Chondrocyte (in vitro differentiated cells): ENCODE measurements at places on chromosomes 5 and 9. TPM values are rescaled to one million over a fixed set of nuclear protein-coding genes. Genes with fewer than 3 reads are reported as not detected.

IL13 gene
- not detected in 3 replicates for total RNA-seq

EXOSC2 gene
- total RNA-seq: 15.6 to 27.7 TPM (median 16.2 TPM) in 3 replicates

HAPLN1 gene
- total RNA-seq: 248 to 316 TPM (median 275 TPM) in 3 replicates

NR5A1 gene
- not detected in 3 replicates for total RNA-seq

IRGM gene
- not detected in 3 replicates for total RNA-seq

SH2D3C gene
- total RNA-seq: 2.5 to 9.9 TPM (median 9.4 TPM) in 3 replicates

UGT3A1 gene
- not detected in 3 replicates for total RNA-seq

GRCh38 chr5:36026706-36027465 is 35.7 kb upstream of the UGT3A1 start:
- no peak for DNase-seq

DNA sequence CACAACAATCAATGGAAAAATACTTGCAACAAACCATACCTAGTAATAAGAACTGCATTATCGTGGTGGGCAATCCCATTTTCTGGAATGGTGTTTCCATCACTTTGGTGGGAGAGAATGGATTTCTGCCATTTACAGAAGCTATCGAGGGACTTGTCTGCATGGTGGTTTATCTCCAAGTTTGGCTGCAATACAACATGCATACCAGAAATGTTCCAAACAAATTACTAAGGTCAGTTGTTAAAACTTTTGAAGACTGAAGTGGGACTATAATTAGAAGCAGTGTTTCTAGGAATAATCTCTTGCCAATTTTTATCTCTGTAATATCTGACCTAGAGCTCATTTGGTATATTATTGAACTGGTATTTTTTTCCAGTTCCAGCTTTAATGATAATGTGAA is 30.3 kb downstream of the ADAMTS6 start:
- no peak for DNase-seq

GRCh38 chr9:127424676-127424999 is 456 bp downstream of the ZNF79 start:
- DNase-seq: no peak

DNA sequence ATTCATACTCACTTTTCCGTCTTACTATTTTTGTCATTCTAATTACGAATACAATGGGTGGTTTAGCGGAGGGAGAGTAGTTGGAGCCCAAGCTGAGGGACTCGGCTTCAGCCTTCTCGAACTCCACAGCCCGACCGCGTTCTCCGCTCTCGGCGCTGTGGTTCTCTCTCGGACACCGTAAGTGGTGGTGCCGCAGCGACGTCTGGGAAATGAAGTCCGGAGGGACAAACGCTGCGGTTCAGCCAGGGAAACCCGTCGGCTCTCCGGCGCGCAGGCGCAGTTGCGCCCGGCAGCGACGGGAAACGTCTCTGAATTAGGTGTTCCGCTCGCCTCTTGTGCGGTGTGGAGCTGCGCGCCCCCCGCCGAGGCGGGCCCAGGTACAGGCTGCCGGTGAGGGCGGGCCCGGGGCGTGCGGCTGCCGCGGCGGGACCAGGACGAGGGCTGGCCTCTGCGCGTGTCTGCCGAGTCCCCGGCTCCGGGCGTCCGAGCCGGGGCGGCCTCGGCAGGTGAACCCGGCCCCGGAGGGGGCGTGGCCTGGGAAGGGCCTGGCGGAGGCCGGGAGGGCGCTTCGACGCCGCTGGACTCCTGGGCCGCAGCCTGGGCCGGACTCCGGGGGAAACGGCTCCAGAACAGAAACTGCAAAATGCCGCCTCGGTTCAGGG is at the start of gene ZNF879:
TSS of gene ZNF879 (plus strand) at position 277 of the 662 bp plus-strand sequence. CDS start 1,201 bp downstream, outside the sequence.
- DNase-seq: peak; percentile 97

- no peak for DNase-seq
Observed at GRCh38 chr5:167754501-167755021, 536.9 kb upstream of the WWC1 start.

DNA sequence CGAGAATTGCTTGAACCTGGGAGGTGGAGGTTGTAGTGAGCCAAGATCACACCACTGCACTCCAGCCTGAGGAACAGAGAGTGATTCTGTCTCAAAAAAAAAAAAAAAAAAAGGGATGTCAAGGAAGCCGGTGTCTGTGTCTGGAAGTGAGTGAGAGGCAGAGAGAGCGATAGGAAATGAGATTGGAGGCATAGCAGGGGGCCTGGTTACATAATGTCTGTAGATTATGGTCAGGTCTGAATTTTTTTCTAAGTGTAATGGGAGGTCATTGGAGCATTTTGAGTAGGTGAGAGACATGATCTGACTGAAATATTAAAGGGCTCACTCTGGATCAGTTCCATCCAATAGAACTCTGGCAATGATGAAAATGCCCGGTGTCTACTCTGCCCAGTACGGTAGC is 40.4 kb upstream of the CTNNA1 start:
- DNase-seq: no peak

GRCh38 chr5:170306381-170306831 is 8.8 kb upstream of the LCP2 start:
- DNase-seq: no peak

- DNase-seq: no peak
Observed at GRCh38 chr5:156526081-156526925, 199.3 kb downstream of the SGCD start.

DNA sequence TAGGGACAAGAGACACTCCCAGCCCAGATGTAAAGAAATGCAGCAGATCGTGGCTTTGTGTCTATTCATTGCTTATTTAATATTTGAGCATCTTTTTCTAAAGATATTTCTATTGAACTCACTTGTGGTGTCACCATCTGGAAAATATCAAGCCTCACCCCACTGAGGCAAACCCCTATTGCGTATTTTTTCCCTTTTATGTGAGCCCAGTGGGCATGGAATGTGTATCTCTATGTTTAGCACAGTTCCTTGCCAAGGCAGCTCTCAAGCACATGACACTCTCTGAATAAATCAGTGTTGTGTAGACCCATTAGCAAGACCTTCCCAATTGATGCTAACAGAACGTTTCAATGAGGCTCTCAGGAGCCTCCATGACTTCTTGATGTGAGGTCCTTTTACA is 81.6 kb downstream of the TMEM174 start:
- DNase-seq: no peak

DNA sequence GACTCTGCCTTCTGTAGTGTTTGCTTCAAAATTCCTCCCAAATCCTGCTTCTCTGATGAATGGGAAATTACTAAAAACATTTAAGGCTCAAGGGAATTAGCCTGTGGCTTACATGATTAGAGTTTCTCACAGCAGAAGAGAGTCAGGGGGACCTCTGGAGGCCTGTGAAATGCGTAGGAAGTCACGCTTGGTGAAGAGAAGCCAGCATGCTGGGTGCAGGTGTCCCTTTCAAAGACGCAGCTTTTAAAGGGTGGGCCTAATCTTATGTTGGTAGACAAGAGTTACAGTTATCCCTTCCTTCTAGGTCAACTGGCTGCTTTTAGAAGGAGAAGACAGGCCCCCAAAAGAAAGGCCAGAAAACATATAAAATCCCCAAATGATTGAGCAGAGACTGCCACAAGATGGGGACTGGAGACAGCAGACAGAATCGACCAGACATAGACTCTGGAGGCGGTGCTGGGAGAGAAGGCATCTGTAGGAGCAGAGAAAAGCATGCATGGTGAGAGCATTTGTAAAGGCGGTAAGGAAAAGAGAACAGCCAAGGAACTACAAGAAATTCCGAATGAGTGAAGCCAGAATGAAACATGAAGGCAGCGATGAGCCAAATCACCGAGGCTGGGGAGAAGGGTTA is 42.3 kb downstream of the B4GALT1 start:
- DNase-seq: no peak

- no peak for DNase-seq
Observed at GRCh38 chr9:28547527-28547926, 974.2 kb upstream of the C9orf72 start.

- no peak for DNase-seq
Observed at GRCh38 chr5:170057311-170057710, 48.4 kb upstream of the FOXI1 start.

DNA sequence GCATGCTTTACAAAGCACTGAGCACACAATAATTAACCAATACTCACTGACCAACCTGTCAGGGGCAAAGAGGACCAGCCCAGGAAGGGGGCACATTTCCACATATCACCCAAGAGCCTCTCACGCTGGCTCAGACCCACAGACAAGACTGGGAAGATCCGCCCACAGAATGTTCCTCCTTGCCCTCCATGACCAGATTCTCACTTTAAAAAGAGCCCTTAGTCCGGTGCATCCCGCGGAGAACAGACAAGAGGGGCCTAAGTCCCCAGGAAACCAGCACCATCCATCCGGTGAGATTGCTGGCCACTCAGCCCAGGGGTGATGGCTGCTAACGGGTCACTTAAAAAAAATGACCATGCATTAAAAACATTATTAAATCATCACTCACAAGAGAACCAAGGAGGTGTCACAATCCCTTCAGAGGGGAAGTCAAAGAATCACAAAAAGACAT is 32.9 kb downstream of the SEMA4D start:
- no peak for DNase-seq

DNA sequence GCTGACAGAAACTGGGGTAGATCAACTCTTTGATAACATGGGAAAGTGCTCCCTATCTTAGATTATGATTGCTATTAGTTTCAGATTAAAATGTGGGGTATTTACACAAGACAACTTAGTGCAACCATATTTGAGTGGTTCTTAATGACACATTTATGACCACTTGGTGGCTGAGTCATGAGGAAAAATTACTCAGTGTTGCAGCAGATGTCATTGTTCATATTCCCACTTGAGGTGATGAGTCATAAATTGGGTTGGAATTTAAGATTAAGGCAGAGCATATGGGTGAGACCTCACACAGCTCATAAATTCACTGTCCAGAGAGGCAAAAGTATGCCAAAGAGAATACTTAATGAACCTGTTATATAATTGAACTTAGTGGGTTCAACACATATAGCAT is 408.3 kb downstream of the DMRT2 start:
- no peak for DNase-seq

DNA sequence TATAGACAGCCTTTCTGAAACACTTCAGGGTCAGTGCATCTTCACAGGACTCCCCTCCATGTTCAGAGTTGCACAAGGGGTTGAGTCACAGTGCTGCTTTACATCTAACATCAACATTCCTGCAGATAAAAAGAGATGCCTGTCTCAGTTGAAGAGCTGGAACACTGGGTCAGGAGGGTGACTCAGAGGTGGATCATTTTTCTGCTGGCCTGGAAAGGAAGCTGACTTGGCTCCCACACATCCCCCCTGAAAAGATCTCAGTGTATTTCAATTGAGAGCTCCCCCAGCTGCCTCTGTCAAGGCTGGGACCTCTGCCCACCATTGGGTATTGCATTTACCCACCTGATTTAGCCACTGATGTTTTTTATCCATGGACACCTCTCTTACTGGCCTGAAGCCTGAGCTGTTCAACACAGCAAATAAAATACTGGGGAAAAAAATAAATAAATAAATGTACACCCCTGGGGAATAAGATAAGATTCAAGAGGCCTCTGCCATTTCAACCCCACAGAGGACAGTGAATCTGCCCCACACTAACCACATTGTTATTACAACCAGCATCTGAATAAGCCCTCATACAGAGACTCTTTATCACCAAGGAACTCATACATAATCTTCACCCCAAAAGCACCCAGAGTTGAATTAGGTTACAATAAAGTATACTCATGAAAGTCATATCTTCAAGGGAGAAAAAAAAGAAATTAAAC is 716.4 kb downstream of the SEMA5A start:
- no peak for DNase-seq

- DNase-seq: no peak
Observed at GRCh38 chr9:87836536-87836935, 46.1 kb upstream of the SPATA31E1 start.

GRCh38 chr5:53080271-53080670 is 29.3 kb downstream of the MOCS2 start:
- DNase-seq: no peak

DNA sequence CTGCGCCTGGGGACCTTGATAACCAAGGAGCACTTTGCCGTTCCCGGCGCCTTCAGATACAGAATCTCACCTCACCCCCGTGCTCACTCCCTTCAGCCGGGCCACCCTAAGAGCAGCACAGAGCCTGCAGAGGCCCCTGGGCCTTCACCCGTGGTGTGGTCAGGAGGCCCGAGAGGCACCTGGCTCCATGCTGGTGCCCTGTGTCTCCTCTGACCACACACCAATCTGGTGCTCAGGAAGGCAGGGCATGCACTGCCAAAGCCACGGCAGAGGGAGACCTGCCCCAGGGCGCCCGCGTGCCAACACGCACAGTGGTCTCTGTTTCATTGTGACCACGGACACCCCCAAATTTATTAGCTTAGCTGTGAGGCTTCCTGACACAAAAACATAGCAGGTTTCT is 11.3 kb downstream of the IRX4 start:
- no peak for DNase-seq
